Stimulated activated CD8-positive, alpha-beta memory T cell treated with anti-CD3 and anti-CD28 coated beads, Interleukin-7, amount 100 ng/mL, for 1 hour (primary cell): ENCODE measurements at places on chromosomes 3 and 15.

- no peak for DNase-seq
Measured at GRCh38 chr15:72154316-72154715, 36.1 kb downstream of the SENP8 start.

DNA sequence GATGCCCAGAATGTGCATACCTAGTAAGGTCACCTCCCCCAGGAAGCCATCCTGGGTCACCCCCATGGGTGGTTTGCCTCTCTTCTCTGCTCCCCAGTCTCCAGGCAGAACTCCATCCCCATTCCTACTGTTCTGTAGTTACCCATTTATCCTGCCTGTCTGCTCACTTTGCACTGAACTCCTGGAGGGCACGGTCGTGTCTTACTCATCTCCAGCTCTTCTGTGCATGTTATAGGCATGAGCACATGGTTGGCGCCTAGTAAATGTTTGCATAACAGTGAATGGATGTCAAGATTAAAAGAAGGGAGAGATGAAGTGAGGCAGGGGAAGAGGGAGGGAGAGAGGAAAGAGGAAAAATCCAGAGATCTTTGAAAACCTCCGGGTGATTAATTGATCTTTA, 208.4 kb upstream of the TRIM42 start:
- no peak for DNase-seq

DNA sequence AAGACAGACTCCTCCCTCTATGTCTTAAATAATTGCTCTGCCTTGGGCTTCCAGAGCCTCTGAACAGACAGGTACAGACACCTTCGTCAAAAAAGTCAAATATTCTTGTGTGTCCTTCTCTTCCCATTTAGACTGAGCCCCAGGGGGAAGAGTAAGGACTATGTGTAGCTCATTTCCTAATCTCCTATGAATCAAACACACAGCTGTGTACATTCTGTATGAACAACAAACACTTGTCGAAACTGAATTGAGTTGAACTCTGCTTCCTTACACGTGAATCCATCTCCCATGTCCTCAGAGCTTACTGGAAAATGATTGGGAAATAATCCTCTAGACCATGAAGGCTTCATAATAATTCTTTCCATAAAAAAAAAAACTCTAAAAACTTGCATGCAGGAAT, 80.8 kb downstream of the MOBP start:
- no peak for DNase-seq

GRCh38 chr3:66322436-66322835, 101.6 kb downstream of the SLC25A26 start:
- DNase-seq = no peak

DNA sequence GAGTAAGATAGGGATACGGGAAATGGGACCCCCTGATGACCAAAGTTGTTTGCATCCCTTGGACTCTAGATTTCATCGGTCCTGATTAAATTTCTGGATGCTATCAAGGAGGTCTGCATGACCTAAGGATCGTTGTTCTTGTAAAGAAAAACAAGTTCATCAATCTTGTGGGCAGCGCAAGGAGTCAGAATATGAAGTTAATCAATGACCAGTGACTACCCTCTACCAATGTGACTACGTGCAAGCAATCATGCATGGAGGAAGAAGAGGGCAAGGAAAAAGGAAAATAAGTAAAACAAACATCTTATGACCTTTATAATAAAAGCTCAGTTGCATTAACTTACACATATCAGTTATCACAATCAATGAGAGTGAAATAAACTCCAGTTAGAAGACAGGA, 139.7 kb downstream of the RTP4 start:
- DNase-seq = no peak

GRCh38 chr3:97575742-97576141, 188.8 kb upstream of the ARL6 start:
- DNase-seq = no peak

DNA sequence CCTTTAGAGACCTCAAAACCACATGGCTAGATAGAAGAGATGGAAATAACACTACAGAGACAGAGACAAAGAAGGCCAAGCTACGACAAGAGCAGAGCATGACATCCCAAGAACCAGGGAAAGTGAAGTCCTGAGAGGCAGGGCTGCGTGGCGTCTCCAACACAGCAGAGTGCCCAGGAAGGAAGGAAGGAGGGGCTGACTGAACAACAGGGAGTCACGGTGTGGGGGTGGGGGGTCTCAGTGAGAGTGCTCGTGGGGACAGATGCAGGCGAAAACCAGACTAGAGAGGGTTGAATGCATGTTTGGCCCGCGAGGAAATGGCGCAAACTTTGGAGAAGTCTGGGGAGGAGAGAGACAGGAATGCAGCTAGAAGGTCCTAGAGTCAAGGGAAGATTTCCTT, 44.0 kb downstream of the ADAMTS17 start:
- no peak for DNase-seq

GRCh38 chr3:15973940-15974339, 176.2 kb upstream of the ANKRD28 start:
- no peak for DNase-seq

DNA sequence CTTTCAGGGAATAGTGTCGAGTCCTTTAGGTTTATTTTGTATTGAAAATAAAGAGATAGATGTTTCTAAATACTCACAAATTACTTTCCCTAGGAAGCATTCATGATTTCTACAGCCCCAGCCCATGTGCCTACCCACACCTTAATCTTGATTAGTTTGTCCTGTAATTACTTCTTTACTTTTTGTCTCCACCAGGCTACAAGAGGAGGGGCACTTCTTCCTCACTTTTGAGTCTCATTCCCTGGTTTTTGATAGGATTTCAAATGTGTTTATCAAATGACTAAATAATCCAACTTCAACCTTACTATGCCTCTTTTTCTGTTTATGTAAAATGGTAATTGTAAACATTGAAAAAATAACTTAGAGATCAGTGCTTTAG, 1.8 kb downstream of the PXK start:
- DNase-seq = no peak

DNA sequence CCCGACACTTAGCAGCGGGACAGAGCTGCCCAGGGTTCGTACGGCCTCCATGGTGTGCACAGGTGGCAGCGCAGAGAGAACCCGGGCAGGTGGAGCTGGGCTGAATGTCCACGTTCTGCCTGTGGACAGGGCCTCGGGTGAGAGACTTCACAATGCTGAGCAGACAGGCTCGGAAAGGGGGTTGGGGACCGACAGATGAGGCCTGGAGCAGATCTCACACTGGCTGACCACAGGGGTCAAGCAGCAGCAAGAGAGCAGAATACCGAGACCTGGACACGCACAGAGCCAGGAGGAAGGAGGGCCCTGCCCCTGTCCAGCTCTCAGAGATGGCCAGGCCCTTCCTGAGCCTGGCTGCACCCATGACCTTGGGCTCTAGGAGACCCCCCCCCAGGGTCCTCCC, 83.0 kb downstream of the VGLL4 start:
- DNase-seq = no peak

GRCh38 chr3:55893045-55893664, 406.0 kb upstream of the WNT5A start:
- DNase-seq = no peak

GRCh38 chr3:59286791-59287531, 237.1 kb upstream of the CFAP20DC start:
- no peak for DNase-seq

GRCh38 chr3:18531662-18532061, 106.5 kb upstream of the SATB1 start:
- no peak for DNase-seq

DNA sequence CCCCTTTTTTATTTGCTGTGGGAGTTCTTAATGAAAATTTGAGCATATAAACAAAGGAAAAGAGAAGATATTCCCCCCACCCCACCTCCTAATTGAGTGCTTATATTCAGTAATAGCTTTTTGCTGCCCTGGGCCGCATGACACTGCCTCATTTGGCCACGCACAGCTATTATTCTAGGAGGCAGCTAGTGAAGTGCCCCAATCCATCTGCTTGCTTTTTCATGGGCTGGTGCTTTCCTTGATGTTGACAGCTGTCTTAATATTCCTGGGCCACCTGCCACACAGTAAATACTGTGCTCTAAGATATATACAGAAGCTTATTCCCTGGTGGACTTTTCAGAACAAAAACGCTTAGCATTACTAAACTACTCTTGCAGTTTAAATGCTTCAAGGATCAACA, 3.8 kb upstream of the CRYBG3 start:
- no peak for DNase-seq

GRCh38 chr15:27241943-27242342, 271.0 kb downstream of the GABRG3 start:
- DNase-seq = no peak

GRCh38 chr3:61724801-61725200, 163.4 kb downstream of the PTPRG start:
- no peak for DNase-seq

DNA sequence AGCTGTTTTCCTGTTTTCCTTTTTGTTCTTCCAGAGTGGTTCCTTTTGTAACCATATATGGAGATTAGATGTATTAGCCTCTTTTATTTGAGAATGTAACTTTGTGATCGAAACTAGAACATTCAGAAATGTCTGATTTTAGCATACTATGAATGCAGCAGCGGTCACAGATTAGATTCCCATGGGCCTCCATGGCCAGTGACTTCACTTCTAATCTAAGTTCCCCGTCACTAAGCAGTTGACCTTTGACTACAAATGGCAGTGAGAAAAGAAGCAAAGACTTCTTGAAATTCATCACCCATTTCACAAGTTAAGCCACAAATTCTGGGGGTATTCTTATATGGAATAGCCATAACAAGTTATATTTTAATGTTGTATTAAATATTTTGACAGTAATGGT, 114.6 kb upstream of the FLNB start:
- DNase-seq = no peak

DNA sequence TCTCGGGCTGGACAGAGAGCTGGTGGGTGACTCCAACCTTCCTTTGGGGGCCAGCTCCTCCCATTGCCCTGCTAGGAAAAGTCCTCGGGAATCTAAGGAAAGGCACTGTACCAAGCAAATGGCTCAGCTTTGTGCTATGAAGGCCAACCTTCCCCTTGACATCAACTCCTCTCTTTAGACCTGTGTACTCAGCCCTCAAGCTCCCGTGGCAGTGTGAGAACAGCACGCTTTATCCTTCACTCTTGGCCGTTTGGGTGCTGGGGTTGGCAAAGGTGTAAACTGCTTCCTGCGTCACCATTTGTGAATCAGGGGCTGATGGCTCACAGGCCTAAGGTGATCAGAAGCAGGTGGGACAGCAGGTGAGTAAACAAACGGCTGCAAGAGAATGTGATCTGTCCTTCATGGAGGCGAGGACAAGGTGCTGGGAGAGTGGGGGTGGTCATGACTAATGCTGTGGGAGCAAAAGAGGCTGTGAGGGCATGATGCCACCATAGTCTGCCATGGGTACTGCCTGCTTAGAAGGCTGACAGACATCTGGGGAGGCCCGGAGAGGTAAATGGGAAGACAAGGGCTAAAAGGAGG, 165.2 kb upstream of the TPM1 start:
- no peak for DNase-seq

GRCh38 chr15:62612771-62613170, 429.8 kb upstream of the TPM1 start:
- DNase-seq = no peak

- DNase-seq = no peak
Measured at GRCh38 chr15:65389226-65389625, 11.4 kb upstream of the IGDCC3 start.

GRCh38 chr15:74176262-74177214, 3.0 kb downstream of the ISLR start:
- no peak for DNase-seq

DNA sequence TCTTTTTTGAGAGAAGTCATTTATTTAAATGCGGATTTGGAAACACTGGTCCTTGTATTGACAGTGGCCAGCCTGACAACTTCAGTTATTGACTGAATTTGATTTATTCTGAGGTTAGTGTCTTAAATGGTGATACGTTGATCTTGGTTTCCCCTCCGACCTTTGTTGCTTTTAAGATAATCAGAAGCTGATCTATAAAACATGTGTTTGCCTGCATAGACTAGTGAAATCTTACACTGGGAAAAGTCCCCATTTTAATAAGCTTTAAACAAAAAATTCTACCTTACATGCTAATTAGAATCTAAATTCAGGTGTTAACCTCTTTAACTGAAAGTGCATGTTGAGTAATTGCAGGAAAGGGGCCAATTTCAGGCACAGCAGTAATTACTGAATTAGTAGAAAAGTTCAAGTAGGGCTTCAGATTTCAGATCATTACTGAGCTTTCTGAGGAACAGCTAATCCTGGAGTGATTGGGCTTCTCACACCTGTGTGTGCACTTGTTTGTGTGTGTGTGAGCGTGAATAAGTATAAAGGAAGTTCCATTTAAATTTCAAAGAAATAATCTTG, 221.4 kb downstream of the SOX2 start:
- DNase-seq = no peak

DNA sequence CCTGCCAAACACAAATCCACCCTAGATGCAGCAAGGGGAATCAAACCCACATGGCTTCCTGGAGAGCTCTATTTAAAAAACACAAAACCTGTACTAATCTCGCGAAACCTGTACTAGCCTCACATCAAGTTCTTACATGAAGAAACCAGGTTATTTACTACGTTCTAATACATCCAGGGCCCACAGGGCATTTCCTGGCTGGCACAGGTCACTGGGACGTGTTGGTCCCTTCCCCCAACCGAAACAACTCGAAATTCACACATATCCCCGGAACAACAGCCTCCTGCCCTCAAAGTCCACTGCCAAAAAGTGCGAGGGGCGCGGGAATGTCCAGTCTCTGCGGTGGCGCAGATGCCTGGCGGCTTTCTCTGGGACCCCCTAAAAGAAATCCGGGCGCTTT, 955 bp downstream of the CDCP1 start:
- DNase-seq = no peak
